Mesenteric fat pad (tissue), 1 donor: ENCODE measurements at places on chromosomes 11 and 22. TPM values are rescaled to one million over a fixed set of nuclear protein-coding genes. Genes with fewer than 3 reads are reported as not detected.

CCDC116 gene
- total RNA-seq: 0.39 TPM

CCDC179 gene
- total RNA-seq: not detected

KCNQ1 gene
- 10.7 TPM for total RNA-seq

MAJIN gene
- not detected for total RNA-seq

SYT13 gene
- total RNA-seq: not detected

TPH1 gene
- total RNA-seq: 0.55 TPM

PSMD13 gene
- total RNA-seq: 100 TPM
